Activated CD4-positive, alpha-beta T cell treated with anti-CD3 and anti-CD28 coated beads, Interleukin-2, amount 50 U/mL, for 16 hours (primary cell): ENCODE measurements at places on chromosomes 16 and 17.

- DNase-seq: peak; percentile 14
Measured at GRCh38 chr16:86604436-86605193, 26.3 kb downstream of the FOXL1 start.

- no peak for DNase-seq
Measured at GRCh38 chr16:75264999-75265910, 13.8 kb upstream of the BCAR1 start.

DNA sequence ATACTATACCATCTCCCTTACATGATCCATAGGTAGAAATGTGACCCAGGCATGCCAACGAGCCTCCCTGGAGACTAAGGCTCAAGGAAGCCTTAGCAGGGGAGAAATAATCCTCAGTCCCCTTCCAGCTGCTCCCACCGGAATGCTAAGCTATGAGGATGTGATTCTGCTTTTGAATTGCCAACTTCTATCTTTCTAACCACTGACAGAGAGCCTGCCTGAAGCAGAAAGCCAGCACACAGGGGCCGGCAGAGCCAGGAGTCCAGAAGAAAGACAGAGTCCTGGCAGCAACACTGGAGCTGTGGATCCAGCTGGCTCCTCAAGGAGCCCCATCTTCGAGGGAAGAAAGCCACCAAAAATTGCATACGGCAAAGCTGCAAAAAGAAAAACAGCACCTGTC, 579.6 kb upstream of the CDH5 start:
- DNase-seq: no peak

DNA sequence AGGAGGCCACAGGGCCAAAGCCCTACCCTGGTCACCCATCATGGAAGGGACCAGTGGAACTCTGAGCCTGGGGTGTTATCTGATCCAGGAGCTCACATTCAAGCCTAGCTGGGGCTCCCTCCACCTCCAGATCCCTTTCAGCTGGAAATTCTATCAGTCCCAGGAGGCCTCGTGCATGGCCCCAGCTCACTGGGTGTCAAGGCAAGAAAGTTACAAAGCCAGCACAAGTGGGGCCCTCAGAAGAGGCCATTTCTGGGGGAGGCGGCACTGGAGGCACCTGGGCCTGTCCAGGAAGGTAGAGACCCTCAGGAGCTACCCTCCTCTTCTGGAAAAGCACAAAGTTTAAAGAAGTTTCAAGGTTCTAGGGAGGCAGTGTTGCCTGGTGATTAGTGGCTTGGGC, 4.8 kb downstream of the CA7 start:
- no peak for DNase-seq

DNA sequence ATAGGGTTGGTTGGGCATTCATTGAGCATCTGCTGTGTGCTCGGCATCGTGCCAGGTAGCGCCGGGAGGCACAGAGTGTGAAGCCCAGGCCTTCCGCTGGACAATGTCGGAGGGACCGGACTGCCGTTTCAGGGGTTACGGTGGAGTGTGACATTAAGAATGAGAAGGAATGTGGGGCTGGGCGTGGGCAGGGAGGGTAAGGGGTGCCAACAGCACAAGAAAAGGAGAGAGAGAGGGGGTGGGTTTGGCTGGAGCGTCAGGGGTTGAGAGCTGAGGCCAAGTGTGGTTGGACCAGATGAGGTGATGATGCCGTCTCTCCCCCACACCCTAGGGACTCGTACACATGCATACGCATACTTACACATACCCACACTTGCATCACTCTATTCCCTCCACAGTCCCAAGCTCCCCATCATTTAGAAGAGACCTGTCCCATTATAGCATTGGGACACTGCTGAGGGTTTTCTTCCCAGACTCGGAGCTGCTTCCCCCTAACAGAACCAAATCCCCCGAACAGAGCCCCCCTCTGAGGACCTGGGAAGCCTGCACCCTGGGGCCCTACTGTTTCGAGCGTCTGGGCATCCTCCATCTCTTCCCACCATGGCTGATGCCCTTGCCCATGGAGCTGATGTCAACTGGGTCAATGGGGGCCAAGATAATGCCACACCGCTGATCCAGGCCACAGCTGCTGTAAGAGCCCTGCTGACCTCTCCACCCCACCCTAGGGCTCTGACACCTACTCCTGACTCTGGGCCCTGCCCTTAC, 3.3 kb upstream of the KCTD11 start:
- DNase-seq: no peak

DNA sequence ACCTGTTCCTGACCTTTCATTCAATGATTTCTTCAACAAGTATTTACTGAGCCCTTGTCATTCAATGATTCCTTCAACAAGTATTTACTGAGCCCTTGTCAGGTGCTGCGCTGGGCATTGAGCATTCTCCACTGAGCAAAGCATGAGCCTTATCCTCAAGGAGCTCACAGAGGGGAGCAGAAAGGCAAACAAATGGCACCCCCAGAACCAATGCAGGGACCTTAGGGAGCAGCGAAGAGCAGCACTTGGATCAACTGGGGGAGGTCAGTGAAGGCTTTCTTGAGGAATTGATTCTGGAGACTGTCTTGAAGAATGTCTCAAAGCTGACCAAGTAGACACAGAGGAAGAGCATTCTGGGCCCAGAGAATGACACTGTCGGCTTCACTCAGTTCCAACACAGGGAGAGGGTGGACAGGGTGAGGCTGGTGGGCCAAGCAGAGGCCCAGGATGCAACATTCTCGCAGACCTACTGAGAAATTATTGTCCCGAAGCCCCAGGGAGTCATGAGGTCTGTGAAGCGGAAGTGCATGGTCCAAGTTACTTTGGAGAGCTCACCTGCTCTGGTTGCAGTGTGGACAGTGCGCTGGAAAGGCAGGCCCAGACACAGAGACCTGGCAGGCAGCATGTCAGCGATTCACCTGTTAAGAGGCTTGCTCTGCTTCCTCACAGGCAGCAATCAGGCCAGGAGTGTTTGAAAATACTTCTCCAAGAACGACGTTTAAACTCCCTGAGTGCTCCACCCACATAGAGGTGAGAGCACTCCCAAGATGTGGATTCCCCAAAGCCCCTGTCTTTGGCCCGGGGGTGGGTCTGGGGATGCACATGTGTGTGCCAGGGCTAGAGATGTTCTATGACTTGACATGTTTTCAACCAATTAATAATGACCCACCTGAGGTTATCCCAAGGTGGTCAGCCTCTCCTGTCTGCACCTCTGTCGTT, 3.2 kb upstream of the MPO start:
- no peak for DNase-seq

DNA sequence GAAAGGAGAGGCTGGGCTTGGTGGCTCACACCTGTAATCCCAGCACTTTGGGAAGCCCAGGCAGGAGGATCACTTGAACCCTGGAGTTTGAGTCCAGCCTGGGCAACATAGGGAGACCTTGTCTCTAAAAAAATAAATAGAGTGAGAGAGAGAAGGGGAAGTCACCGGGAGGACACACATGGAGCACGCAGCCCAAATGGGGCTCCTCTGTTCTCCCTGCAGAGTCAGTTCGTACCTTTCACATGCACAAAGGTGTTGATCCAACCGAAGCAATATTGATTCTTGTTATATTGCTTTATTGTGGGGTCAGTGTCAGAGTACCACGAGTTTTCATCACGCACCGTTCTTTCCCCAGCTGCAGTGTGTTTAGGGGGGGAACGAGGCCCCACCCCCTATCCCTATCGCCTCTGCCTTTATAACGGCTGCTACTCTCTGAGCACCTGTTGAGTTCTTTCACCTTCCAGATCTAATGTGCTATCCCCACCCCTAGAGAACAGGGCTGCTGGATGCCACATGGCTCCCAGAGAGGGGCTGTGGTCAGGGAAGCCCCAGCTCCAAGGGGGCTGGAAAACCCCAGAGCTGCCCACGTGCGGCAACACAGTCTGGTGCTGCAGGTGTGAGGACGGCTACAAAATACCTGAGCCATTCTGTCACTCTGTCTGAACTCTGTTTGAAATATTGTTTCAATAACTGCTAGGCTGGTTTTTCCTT, 1.0 kb upstream of the TMEM235 start:
- no peak for DNase-seq

DNA sequence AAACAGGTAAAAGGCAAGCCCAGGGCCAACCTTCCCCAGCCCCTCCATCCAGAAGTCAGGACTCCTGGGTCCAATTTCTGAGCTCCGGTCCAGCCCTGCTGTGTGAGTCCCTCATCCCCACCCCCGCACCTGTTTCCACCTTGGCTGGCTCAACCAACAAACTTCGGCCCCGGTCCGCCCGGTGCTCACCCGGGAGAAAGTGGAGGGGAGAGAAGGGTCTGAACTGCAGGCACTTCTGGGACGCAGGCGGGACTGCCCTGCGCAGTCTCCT, 541 bp downstream of the RHBDF2 start:
- DNase-seq: no peak

- no peak for DNase-seq
Measured at GRCh38 chr16:85077039-85077438, 35.2 kb downstream of the CIBAR2 start.

- no peak for DNase-seq
Measured at GRCh38 chr16:66622863-66623262, 18.4 kb downstream of the CMTM3 start.

DNA sequence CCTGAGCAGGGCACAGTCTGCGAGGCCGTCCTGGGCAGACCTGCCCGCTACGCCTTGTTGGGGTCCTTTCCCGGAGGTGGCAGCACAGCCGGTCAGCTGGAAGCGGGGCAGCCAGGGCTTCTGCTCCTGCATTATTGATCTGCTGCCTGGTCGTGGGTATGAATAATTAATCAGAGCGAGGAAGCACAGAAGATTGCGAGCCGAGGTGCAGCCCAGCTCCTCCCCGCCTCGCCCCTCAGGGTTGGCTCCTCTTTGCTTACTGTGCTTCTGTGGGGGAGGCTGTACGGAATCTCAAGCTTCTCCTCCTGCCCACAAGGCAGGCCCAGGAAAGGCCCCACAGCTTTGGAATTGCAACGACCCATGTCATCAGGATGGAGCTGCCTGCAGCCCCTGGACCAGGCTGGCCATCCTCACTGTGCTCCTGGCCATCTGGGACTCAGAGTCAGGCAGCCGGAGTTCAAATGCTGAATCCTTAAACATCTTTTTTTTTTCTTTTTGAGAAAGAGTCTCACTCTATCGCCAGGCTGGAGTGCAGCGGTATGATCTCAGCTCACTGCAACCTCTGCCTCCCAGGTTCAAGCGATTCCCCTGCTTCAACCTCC, 25.6 kb downstream of the TRARG1 start:
- DNase-seq: no peak

DNA sequence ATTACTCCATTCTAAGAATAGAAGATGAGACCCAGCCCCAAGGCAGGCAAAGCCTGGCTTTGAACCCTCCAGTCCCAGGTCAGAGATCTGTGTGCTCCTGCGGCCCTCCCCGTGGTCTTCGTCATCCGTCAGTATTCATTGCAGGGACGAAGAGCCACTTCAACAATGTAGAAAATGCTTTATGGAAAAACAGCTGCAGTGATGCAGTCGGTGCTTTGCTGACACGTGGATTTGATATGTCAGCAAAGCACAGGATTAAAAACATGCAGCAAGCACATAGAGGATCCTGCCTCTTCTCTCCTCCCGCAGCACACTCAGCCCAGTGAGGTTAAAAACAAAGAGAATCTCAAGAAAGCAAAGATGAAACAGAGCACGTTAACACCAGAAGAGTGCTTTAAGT, 117.1 kb upstream of the AXIN2 start:
- DNase-seq: no peak

GRCh38 chr16:78211946-78212345, 112.5 kb downstream of the WWOX start:
- DNase-seq: no peak

- DNase-seq: no peak
Measured at GRCh38 chr16:63982741-63983140, 1139.1 kb downstream of the CDH11 start.

DNA sequence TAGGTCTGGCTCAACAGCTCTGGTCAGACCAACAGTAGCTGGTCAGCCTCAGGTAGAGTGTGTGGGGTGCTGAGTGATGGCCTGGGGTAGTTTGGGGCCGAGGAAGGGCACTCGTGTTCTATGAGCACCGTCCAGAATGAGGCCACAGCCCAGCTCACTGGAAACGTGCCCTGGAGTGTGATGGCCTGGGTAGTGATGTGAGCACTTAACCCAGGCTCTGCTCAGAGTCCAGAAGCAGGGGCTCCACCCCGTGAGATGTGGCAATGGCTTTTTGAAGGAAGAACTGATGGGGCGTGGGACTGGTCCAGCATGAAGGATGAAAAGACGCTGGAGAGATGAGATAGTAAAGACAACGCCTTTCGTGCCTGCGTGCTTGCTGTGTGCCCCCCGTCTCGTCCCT, 35.3 kb downstream of the NTN1 start:
- DNase-seq: no peak

- DNase-seq: no peak
Measured at GRCh38 chr17:4938688-4939545, 929 bp downstream of the SLC25A11 start.

- DNase-seq: no peak
Measured at GRCh38 chr17:68020409-68020756, 15.2 kb upstream of the KPNA2 start.

DNA sequence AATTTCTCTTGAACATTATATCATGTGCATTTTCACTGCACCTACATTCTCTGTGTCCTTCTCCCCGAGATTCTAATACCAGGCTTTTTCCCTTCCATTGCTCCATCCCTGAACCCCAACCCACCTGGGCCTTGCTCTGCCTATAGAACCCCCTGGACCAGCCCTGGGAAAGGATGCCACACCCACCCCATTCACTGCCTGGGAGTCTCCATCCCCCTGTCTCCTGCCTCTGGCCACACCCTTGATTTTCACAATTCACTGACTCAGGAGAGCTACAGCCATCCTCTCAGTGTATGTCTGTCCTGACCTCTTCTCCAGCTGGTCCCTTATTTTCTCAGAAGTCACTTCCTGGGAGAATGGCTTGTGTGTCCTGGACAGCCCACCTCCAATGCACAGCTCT, 27.9 kb upstream of the NGFR start:
- no peak for DNase-seq

DNA sequence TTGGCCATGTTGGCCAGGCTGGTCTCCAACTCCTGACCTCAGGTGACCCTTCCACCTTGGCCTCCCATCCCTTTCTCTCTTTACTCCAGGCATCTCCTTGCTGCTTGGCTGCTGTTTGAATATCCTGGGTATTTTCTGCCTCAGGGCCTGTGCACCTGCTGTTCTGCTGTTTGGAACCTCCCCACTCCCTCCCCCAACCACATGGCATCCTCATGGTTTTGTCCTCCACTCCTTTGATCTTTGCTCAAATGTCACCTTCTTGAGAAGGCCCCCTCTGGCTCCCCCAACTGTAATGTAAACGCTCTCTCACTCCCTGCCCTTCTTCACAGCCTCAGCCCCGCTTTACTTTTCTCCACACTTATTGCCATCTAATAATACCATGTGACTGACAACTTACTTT, 152.0 kb downstream of the GSG1L start:
- no peak for DNase-seq

- DNase-seq: peak; percentile 38
Measured at GRCh38 chr16:77376358-77376757, 58.5 kb downstream of the ADAMTS18 start.
